Spinal cord (tissue), 10 donors: ENCODE measurements at places on chromosomes 3 and 15. TPM values are rescaled to one million over a fixed set of nuclear protein-coding genes. Genes with fewer than 3 reads are reported as not detected.

Gene NTRK3
- total RNA-seq: 62.7 TPM

Gene COMMD2
- 60.9 TPM for total RNA-seq

Gene INSYN1
- 24.2 TPM for total RNA-seq

Gene GUCA1C
- not detected for total RNA-seq

GRCh38 chr3:143699424-143699823 is 148.8 kb downstream of the SLC9A9 start:
- no peaks in the 10 kb centered on the region for H3K36me3 ChIP-seq
- H3K27me3 ChIP-seq: no peaks in the 10 kb centered on the region
- peak overlapping the region; percentile 40 for H3K27ac ChIP-seq
- DNase-seq: peak; percentile 20
- H3K4me3 ChIP-seq: no peak overlapping the region

- H3K36me3 ChIP-seq: no peaks in the 10 kb centered on the region
- no peak for DNase-seq
- no peak overlapping the region for H3K27ac ChIP-seq
- H3K27me3 ChIP-seq: no peaks in the 10 kb centered on the region
Measured at GRCh38 chr3:81445712-81446111, 315.7 kb downstream of the GBE1 start.

- H3K36me3 ChIP-seq: peaks cover 3% of the 10 kb centered on the region
- H3K4me1 ChIP-seq: no peaks in the 10 kb centered on the region
- H3K4me3 ChIP-seq: no peak overlapping the region
- peak; percentile 39 for DNase-seq
- no peaks in the 10 kb centered on the region for H3K27me3 ChIP-seq
Measured at GRCh38 chr3:33155301-33155700, 41.5 kb downstream of the CRTAP start.

- H3K4me1 ChIP-seq: no peaks in the 10 kb centered on the region
- no peaks in the 10 kb centered on the region for H3K36me3 ChIP-seq
- H3K4me3 ChIP-seq: no peak overlapping the region
- no peak for DNase-seq
- H3K27ac ChIP-seq: no peak overlapping the region
Measured at GRCh38 chr3:157487339-157487738, 15.9 kb downstream of the VEPH1 start.

DNA sequence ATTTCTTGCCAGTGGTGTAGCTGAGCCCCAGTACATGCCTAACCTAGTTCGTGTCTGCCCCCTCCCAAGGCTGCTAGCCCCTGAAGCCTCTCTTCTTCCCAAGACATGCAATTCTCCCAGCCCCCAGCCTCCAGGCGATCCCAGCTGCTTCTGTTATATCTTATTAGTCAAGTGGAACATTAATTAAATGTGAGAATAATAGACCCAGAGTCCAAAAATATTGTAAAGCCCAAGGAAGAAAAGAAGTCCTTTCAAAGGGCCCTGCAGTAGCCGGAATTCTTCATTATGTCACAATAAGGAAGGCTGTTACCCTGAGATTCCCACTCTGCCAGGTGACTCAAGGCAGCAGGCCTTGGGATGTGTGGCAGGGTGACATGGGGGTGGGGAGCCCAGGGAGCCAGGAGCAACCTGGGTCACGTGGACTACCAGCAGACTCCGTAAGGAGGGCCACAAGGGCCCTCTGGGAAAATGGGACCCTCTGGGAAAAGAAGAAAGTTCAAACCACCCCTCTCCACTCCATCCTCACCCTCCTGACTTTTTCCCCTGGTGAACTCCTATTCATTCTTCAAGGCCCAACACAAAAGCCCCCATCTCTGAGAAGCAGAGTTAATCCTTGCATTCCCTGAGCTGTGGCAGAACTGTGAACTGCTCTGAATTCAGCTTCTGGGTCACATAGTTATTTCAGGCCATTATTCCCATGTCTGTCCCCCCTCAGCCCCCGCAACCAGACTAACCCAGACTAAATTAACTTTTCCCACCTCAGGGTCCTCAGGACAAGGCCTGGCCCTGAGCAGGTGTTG is 21.8 kb upstream of the TRH start:
- no peaks in the 10 kb centered on the region for H3K4me1 ChIP-seq
- no peak overlapping the region for H3K4me3 ChIP-seq
- H3K27me3 ChIP-seq: peaks cover 2% of the 10 kb centered on the region
- H3K27ac ChIP-seq: no peak overlapping the region
- H3K36me3 ChIP-seq: no peaks in the 10 kb centered on the region

GRCh38 chr3:150239766-150240165 is 168.3 kb upstream of the TSC22D2 start:
- H3K27ac ChIP-seq: no peak overlapping the region
- no peaks in the 10 kb centered on the region for H3K27me3 ChIP-seq
- H3K4me1 ChIP-seq: peaks cover 11% of the 10 kb centered on the region

DNA sequence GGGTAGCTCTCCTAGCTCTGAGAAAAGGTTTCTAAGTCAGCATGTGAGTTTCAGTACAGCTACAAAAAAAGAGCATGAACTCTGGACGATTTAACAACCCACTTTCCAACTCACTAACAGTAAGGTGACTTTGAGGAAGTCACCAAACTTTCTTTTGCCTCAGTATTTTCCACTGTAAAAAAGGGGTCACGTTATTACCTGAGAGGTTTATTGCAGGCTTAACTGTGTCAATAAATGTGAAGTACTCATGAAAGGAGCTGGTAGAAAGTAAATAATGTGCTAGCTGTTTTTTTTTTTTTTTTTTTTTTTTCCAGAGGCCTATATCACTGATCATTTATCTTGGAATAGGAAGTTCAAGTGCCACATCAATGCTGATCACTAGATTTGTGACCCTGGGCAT is 89.3 kb downstream of the PLSCR2 start:
- DNase-seq: no peak
- H3K36me3 ChIP-seq: no peaks in the 10 kb centered on the region
- H3K27ac ChIP-seq: no peak overlapping the region
- no peaks in the 10 kb centered on the region for H3K27me3 ChIP-seq
- no peak overlapping the region for H3K4me3 ChIP-seq

GRCh38 chr15:23415321-23415865 is 31.6 kb downstream of the GOLGA6L2 start:
- H3K4me3 ChIP-seq: no peak overlapping the region
- no peaks in the 10 kb centered on the region for H3K27me3 ChIP-seq
- no peak overlapping the region for H3K27ac ChIP-seq
- no peak for DNase-seq

GRCh38 chr3:95302044-95302443 is 1239.2 kb downstream of the NSUN3 start:
- H3K4me3 ChIP-seq: no peak overlapping the region
- no peak for DNase-seq
- H3K36me3 ChIP-seq: no peaks in the 10 kb centered on the region
- no peaks in the 10 kb centered on the region for H3K4me1 ChIP-seq
- H3K27me3 ChIP-seq: no peaks in the 10 kb centered on the region
- no peak overlapping the region for H3K27ac ChIP-seq

- no peak overlapping the region for H3K4me3 ChIP-seq
- H3K36me3 ChIP-seq: peaks cover 49% of the 10 kb centered on the region
- peaks cover 37% of the 10 kb centered on the region for H3K4me1 ChIP-seq
- no peaks in the 10 kb centered on the region for H3K27me3 ChIP-seq
Measured at GRCh38 chr15:89192136-89192535, 29.2 kb downstream of the RLBP1 start.
